ENCODE measurements at places on chromosomes 2 and 18.

- ATAC-seq, result no peak
Measured at GRCh38 chr2:8342407-8342806, 339.4 kb upstream of the ID2 start.

DNA sequence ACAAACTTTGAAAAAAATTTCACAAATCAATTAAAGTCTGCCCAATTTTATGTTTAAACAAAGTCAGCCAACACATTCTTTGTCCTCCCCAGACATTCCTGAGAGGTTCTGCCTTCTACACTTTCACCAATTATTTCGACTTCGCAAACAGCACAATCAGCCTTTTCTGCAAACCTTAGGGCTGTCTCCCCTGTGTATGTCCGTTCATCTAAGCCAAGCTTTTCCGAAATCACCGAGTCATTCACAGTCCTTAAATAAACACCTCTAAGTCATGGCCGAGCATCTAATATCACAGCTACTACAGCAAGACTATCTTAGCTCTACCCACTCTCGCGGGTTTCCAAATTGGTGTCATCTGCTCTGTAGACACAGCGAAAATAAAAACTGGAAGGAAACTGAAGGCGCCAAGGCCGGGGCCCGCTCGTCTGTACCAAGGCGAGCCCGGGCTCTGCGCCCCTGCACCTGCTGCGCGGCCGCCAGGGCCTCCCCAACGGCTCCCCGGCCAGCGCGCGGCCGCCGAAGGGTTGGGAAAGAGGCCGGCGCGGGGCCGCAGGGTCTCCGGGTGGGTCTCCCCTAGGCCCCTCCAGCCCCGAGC is 730 bp downstream of the ODC1 start:
- peak; percentile 53 for ATAC-seq

DNA sequence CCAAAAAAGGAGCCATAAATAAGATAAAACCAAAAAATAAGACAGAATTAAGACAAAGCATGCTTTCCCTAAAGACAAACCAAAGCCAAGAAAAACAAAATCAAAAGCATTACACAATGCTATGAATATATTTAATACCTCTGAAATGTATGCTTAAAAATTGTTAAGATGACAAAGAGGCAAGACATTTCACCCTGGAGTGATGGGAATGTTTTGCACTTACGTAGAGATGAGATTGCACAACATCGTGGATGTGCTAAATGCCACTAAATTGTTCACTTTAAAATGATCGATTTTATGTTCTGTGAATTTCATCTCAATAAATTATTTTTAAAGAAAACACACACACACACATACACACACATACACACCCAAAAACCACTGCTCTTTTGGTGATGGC is 386.6 kb upstream of the KLHL29 start:
- no peak for ATAC-seq

DNA sequence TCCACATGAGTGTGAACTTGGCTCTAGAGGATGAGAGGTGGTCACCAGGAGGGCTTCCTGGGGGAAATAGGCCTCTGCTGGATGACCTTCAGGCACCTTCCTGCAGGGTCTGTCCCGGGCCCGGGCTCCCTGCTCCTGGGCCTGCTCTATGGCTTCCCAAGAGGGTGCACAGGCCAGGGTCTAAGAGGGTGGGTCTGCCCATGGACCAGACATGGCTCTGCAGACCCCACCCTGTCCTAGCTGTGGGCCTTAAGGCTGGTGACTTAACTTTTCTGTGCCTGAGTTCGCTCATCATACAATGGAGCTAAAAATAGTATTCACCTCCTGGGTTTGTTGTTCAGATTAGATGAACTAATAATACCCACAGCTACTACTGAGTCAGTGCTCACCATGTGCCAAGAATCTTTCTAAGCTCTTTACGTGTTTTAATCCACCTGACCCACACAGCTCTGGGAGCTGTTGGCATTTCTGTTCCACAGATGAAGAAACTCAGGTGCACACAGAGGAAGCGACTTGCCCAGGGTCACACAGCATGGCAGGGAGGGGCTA is 14.4 kb downstream of the INHBB start:
- no peak for ATAC-seq

DNA sequence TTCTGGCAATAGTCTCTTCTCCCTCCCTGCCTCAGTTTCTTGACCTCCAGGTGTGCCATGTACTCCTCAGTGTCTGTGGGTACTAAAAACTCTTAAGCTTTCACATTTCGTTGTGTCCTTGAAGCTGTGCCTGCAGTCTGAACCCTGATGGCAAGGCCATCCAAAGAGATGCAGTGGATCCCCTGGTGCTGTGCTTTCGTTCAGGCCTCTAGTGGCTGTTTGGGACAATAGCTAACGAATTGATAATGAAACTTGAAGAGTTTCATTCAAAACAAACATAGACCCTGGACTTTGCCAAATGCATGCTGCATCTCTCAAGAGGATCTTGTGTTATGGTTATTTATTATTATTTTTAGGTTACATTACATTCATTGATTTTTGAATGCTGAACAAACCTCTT is 523.1 kb upstream of the FSIP2 start:
- ATAC-seq, result no peak

DNA sequence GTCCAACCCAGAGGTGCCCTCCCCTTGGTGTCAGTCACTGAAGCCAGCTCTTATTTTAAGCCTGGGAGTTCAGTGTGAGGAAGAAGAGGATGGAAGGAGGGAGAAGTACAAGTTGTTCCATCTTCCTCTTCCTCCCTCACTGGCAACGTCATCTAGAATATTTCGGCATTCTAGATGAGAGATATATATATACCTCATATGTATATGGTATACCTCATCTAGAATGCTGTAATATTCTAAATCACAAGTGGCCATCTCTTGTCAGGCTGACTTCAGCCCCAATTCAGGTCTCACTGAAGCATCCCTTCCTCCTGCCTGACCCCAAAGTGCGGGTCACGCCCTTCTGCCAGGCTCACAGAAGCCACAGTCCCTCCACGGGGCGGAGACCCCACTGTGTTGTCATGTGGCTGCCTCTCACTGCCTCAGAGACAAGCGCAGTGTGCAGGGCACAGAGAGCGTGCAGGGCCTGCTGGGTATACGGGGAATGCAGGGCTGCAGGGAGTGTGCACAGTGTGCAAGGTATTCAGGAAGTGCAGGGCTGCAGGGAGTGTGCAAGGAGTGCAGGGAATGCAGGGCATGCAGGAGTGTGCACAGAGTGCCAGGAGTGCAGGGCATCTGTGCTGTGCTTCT is 32.8 kb upstream of the B3GNT7 start:
- ATAC-seq, result no peak

DNA sequence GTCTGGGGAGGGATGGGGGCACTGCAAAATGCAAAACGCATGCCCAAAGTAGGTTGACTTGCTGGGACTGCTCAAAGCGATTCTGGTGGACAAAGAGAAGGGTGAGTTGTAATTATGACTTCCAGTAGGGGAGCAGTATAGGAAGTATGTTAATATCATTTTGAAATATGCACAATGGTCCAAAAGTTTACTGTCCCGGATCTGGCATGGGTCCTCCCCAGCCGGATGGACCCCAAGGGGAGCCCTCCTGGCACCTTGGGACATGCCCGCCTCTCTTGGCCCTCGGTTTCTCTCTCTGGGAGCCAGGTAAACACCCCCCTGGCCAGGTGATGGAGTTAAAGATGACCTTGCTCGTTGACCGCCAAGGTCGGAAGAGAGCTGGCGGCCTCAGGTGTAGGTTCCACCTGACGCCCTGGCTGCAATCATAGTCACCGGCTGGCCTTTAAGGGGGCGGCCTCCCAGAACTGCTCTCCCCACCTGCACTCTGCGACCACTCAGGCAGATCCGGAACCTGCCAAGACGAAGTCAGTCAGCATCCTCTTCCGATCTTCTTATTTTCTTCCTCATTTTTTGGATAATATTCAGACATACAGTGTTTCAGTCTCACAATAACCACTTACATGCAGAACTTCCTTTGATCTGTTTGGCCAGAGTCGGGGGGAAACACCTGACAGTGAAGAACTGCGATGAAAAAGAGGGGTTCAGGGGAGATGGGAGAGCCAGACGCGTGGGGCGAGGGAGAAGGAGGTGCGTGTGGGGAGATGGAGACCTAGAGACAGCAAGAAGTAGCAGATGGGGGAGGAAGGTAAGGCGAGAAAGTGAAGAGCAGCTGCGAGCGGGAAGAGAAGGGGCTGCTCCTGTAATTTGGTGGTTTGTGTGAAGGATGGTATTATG is 148.3 kb downstream of the MEIS1 start:
- ATAC-seq, result peak; percentile 8

- no peak for ATAC-seq
Measured at GRCh38 chr2:102098756-102099155, 43.8 kb upstream of the IL1R1 start.

DNA sequence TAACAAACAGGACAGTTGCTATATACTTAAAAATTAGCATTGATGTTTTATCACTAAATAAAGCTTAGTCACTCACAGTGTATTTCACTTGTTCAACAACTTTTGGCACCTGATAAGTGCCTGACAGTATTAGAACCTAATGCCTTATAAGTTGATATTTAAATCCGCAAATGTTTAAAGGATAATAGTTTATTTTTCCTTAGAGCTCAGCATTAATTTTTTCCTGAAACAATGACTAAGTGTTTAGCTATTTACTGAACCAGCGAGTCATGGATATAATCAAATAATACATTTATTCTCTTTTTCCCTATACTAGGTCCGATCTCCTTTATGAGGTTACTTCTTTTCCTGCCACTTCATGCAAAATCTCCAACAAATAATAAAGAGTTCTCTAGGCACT is 146.0 kb upstream of the PGAP1 start:
- no peak for ATAC-seq

DNA sequence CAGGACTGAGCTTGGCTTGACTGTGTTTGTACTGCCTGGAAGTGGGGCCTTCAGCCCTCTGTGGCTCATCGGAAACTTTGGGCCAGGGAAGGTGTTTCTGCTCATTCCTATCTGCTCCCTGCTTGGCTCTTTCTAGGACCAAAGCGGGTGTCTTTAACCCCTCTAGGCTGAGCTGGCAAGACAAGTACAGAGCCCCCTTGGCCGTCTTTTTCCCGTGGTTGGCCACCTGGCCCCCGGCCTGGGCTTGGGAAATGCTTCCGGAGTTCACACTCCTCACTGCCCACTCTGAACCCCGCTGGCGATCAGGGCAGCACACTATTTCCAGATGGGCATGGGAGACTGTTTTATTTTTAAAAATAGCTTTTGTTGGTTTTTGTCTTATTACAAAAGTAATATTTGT is 243.0 kb downstream of the DYSF start:
- no peak for ATAC-seq

DNA sequence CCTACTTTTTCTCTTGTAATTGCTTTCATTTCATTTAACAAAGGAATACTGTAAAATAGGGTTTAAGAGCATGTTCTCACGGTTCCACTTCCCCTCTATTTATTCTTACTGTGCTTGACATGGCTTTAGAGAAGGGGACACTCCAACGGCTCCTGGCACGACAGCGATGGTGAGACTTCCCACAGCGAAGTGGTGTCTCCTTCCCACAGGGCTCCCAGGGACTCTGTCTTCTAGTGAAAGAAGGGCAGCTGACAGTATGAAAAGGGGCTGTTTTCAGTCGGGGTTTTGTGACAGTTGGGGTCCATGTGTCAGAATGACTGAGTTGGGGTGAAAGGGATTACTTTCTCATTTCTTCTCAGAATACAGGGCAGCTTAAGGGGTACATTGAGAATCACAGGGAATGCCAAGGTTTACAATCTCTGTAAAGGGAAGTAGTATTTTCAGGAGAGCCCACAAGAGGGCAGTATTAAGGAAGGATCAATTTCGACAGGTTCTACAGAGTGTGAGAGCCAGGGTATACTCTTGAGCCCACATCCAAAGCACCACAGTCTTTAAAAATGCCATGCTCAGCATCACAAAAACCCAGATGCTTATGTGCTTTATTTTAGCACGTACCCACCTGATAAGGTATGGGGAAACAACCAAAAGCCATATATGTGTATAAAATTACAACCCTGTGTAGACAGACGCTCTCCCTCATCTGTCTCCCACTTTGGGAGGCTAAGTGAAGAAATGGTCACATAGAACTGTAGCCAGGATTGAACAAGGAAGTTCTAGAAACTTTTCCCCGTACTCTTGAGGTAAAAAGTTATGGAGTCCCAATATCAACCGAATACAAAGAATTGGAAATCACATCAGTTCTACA is 31.3 kb upstream of the RAPGEF4 start:
- peak; percentile 90 for ATAC-seq

DNA sequence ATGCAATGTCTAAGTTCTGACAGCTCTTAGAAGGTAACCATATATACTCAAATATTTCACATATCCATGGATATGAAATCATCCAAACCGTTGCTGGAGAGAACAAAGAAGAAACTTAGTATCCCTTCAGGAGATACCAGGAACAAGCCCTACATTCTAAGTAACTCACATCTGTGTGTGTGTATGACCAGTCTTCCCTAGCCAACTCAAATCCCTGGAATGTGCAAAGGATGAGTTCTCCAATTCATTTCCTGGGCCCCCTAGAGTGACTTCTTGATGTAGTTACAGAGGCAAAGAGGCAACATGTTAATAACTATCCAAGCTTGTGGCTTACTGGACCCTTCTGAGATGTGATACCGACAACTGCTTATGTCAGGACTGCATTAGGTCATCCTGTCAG is 20.1 kb downstream of the TPGS2 start:
- ATAC-seq, result peak; percentile 37

- ATAC-seq, result peak; percentile 95
Measured at GRCh38 chr2:149313512-149313972, 16.8 kb upstream of the LYPD6 start.

DNA sequence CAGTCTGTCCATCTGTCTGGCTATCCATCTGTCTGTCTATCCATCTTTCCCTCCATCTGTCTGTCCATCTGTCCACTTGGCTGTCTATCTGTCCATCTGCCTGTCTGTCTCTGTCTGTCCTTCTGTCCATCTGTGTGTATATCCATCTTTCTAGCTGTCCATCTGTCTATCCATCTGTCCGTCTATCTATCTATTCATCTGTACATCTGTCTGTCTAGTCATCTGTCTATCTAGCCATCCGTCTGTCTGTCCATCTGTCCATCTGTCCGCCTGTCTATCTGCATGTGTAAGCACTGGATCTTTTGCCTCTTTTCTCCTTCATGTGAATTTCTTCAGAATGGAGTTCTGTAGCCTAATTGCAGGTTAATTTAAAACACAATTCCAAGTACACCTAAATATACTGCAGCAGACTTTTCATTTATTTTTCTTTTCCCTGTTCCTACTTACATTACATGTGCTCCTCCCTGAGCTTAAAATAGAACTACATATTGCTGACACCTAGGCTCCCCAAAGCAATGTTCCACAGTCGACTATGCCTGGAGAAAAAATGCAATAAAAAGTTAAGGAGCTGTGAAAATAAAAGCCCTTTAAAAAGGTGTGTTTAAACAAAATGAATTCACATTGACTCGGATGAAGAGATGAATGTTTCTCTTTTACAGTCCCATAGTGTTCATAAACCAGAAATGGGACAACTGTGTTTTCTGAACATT is 37.4 kb upstream of the TXNDC2 start:
- no peak for ATAC-seq

DNA sequence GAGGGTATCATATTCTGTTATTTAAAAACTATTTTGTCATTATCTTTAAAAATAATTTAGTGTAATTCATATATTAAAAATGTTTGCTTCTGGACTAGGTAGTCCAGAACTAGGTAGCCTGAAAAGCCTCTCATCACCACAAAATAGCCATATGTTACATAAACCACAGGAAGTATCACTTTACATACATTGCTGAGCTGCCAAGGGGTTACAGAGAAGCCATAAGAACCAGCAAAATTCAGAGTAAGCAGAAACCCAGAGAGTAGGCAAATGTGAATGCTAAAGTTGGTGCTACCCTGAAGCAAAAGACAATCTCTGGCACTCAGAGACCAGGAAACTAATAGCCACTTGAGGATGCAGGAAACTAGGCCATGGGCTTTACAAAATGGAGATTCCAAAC is 60.9 kb downstream of the LOXHD1 start:
- no peak for ATAC-seq

- no peak for ATAC-seq
Measured at GRCh38 chr18:37285825-37286224, 279.8 kb downstream of the CELF4 start.
